ENCODE measurements at places on chromosomes 6 and 20.

GRCh38 chr6:17472653-17473183 lies 79.3 kb downstream of the CAP2 start:
- DNase-seq = no peak

- DNase-seq = no peak
Observed at GRCh38 chr6:121442576-121442975, 7.1 kb downstream of the GJA1 start.

DNA sequence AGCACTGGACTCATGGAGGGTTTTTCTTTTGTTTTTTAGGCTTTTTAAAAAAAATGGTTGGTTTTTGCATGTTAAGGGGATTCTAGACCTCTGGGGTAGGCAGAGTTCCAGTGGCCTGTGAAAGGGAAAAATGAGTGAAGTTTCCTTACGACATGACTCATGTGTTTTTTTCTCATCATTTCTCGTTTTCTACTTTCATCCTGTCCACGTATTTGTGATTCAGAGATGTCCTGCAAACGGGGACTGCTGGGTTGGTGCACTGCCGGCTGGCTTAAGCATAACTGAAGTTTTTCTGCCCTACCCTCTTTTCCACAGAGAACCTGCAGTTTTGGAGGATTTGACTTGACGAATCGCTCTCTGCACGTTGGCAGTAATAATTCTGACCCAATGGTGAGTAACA lies 182.3 kb downstream of the SASH1 start:
- DNase-seq = no peak

GRCh38 chr20:45039475-45039820 lies 61.5 kb downstream of the KCNS1 start:
- no peak for DNase-seq

DNA sequence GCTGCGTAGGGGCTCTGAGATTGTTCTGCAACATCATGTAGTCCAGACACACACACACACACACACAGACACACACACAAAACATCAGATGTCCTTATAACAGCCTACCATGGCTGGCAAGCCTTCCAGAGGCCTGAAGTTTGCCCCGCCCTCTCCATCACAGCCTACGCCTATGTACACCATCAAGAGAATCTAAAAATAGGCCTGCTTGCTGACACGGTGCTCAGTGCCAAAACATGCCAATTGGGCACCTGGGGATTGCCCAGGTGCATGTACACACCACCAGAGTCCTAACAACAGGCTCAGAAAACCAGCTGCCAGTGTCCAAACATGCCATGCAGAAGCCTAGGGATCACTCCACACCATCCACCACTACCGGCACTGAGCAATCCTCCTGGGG lies 391.7 kb upstream of the SPTLC3 start:
- DNase-seq = no peak

GRCh38 chr20:33675136-33675959 lies 1.1 kb upstream of the NECAB3 start:
- DNase-seq = no peak

DNA sequence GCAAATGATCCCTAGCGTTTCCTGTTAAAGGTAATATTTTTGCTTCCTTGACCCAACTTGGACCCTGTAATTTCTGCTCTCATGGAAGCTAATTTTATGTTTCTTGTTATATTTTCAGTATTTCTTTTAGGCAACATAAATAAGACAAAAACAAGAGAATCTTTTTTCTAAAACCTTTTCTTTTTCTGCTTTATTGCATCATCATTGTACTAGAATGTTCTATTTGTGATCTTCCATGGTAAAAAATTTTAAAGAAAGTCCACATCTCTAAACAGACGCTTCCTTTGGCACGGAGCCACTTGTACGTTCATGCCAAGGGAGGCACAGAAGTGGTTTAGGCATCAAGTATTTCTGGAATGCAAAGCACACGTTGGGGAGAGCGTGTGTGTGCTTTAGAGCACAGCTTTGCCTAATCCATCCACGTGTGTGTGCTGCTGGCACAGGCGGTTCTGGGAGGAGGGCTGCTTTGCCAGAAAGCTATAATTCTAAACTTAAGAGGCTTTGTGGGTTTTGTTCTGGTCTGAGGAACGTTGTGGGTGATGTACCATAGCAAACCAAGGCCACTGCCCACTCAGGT lies 98.3 kb downstream of the SASH1 start:
- DNase-seq = no peak

DNA sequence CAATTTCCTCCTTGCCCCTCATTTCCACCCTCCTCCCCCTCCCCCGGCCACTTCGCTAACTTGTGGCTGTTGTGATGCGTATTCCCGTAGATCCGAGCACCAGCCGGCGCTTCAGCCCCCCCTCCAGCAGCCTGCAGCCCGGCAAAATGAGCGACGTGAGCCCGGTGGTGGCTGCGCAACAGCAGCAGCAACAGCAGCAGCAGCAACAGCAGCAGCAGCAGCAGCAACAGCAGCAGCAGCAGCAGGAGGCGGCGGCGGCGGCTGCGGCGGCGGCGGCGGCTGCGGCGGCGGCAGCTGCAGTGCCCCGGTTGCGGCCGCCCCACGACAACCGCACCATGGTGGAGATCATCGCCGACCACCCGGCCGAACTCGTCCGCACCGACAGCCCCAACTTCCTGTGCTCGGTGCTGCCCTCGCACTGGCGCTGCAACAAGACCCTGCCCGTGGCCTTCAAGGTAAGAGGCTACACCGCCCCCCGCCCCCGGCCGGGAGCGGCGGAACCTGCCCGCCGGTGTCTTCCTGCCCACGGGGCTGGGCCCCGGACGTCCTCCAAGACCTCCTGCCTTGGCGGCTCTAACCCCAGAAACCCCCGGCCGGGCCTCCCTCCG lies 44.9 kb upstream of the SUPT3H start:
- DNase-seq = peak; percentile 66

DNA sequence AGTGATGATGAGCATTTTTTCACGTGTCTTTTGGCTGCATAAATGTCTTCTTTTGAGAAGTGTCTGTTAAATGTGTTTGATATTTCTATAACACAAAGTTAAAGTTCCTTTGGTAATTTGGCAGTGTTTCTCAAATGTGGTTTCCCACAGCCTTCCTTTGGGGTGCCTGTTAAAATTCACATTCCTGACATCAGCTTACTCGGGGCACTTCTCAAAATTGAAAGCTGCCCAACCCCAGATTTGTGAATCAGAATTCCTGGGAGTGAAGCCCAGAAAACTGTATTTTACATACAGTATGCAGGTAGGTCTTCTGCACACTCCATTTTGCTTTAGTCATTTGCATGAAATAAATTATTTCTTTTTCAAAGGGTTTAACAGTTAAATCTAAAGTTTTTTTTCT lies 207.9 kb downstream of the GMPR start:
- DNase-seq = no peak

GRCh38 chr6:166565084-166565967 lies 21.2 kb downstream of the RAMACL start:
- no peak for DNase-seq

GRCh38 chr6:1622220-1622850 lies 12.6 kb downstream of the FOXC1 start:
- DNase-seq = no peak

DNA sequence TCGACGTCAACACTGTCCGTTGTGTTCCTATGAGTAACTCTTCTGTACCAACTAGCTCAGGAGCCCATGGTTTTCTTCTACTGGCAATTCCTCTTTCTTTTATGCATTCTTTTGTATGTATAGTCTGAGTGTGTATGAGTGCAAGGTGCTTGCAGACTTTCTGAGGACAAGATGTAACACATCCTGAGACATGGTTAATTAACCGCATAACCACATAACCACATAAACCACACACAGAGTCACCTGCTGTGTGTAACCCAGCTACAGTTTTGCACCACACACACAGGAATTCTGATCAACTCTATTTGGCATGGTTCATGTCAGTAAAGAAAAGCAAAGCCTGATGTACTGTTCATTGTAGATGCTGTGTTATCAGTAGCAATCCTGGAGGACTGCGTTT lies 98.6 kb downstream of the DACT2 start:
- no peak for DNase-seq

- no peak for DNase-seq
Observed at GRCh38 chr20:40694246-40694645, 5.2 kb upstream of the MAFB start.

- no peak for DNase-seq
Observed at GRCh38 chr6:166907871-166908806, 48.2 kb downstream of the RNASET2 start.

DNA sequence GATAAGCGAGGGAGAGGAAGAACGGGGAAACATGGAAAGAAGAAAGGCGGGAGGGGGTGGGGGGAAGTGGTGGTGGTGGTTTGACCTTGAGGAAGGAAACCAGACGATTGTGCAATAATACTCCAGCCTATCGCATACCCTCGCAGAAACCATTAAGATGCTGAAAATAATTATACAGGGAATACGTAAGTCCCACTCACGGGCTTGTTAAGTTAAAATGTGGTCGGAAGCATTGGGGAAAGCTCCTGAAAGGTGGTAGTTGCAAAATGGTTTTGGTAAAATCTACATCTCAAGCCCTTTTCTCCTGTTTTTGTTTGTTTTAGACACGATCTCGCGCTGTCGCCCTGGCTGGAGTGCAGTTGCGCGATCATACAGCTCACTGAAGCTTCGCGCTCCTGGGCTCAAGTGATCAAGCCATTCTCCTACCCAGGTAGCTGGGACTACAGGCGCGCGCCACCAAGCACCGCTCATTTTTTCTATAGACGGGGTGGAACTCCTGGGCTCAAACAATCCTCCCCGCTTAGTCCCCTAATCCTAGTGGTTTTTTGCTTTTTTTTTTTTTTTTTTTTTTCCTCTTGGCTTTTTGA lies 128.9 kb upstream of the ZNF184 start:
- no peak for DNase-seq

GRCh38 chr6:39685489-39685826 lies 39.8 kb downstream of the KIF6 start:
- no peak for DNase-seq

- DNase-seq = no peak
Observed at GRCh38 chr6:149254253-149254652, 63.3 kb upstream of the TAB2 start.

DNA sequence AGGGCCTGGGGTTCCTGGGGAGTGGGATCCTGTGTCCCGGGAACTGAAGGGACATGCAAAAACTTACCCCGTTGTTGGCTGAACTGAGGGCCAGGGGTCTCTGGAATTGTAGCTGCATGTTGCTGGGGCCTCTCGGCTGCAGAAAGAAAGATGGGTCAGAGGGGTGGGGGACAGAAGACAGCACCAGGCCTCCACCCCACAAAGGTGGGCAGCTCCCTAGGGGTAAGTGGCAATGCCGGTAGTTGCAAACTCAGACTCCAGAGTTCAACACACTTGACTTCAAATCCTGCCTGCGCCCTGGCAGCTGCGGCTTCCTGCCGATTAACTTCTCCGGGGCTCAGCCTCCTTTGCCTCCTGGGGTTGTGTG lies 4.8 kb downstream of the ZBP1 start:
- peak; percentile 3 for DNase-seq

DNA sequence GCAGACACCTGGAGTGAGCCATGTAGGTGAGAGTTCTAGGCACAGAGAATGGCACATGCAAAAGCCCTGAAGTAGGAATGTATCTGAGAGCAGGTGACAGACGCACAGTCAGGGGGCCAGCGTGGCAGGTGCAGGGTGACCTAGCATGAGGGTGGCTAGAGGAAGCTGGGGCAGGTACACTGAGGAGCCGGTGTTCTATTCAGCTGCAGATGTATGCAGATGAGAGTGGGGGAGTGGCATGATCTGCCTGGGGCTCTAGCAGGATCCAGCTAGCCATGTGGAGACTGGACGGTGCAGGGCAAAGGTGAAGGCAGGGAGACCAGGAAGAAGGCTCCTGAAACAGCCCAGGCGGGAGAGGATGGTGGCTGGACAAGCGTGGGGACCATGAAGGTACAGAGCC lies 10.7 kb downstream of the PEDS1 start:
- DNase-seq = no peak

GRCh38 chr20:62576815-62577489 lies 65.4 kb upstream of the SLCO4A1 start:
- no peak for DNase-seq

- no peak for DNase-seq
Observed at GRCh38 chr20:6075428-6076219, 21.8 kb upstream of the LRRN4 start.

DNA sequence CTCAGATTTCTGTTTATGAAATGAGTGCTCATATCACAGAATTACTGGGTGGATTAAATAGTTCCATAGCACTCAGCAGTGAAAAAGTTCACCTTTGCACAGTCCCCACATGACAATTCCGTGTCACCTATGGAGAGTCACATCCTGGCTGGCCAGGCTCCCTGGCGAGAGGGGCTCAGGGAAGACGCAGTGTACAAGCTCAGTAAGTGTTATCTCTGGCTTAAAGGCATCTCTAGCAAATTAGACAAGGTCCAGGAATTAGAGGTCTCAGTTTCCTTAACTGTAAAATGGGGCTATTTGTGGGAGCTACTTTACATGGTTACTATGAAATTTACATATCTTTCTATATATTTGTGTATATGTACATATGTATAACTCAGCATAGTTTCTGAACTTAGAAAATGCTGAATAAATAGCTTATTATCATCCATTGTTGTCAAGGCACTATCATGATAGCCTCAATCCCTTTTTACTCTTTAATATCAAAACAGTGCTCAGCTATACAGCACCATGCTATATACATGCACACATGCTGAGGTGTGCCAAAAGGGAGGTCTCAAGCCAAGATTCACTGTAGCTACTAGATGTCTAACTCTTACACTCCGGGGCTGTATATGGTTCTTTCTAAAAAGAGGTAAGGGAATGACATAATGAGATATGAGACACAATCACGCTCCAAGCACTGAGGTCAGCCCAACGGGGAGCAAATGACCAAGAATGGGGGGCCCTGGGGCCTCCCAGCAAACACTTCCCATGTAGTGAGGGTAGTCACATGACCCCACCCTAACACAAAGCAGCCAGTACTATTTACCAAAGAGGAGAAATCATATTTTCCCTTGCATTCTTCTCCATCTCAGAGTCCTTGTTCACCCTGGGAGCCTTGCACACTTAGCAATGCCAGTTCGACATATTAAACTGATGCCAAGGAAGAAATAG lies 59.4 kb downstream of the SLC22A23 start:
- DNase-seq = no peak

Data from CD4-positive, alpha-beta T cell treated with Interleukin-17A for 4 hours (primary cell).